ENCODE measurements at places on chromosomes 4 and X. TPM values are rescaled to one million over a fixed set of nuclear protein-coding genes. Genes with fewer than 3 reads are reported as not detected.

PPEF1 gene
- total RNA-seq: 0.62 TPM

- no peak for DNase-seq
- H3K27me3 ChIP-seq: no peaks in the 10 kb centered on the region
- no peak overlapping the region for H3K27ac ChIP-seq
- H3K4me1 ChIP-seq: no peaks in the 10 kb centered on the region
- H3K4me3 ChIP-seq: no peak overlapping the region
Observed at GRCh38 chr4:117588771-117589170, 445.5 kb upstream of the NDST3 start.

GRCh38 chr4:66585767-66586166 lies 915.5 kb upstream of the EPHA5 start:
- H3K4me3 ChIP-seq: no peak overlapping the region
- H3K4me1 ChIP-seq: no peaks in the 10 kb centered on the region
- no peaks in the 10 kb centered on the region for H3K36me3 ChIP-seq
- no peak for DNase-seq
- no peak overlapping the region for H3K27ac ChIP-seq

DNA sequence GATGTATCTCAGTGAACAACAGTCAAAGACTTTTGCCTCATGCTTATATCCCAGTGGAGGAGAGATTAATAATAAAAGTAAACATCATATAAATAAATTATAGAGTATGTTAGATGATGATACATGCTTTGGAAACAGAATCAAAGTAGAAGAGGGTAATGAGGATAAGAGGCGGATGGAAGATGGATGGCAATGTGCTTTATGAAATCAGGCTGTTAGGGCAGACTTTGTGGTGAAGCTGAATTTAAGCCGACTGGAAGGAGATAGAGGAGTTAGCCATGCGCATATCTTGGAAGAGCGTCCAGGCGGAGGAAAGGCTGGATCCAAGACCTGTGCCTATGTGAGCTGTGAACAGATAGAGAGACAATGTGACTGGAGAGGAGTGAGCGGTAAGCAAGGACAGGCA lies 74.9 kb upstream of the GUCY1A1 start:
- H3K4me3 ChIP-seq: no peak overlapping the region
- DNase-seq: no peak
- no peaks in the 10 kb centered on the region for H3K4me1 ChIP-seq
- H3K27ac ChIP-seq: no peak overlapping the region
- no peaks in the 10 kb centered on the region for H3K36me3 ChIP-seq

- no peak within 1 kb of the TSS for H3K27ac ChIP-seq
- H3K4me3 ChIP-seq: no peak within 1 kb of the TSS
- no peaks in the 10 kb centered on the region for H3K27me3 ChIP-seq
- no peak for DNase-seq
Observed at GRCh38 chrX:50470103-50471031, at the start of gene DGKK. DGKK (minus strand) TSS chrX:50470825; CDS start chrX:50470678, 147 bp downstream.

GRCh38 chrX:114675365-114675764 lies 91.5 kb downstream of the HTR2C start:
- H3K4me1 ChIP-seq: no peaks in the 10 kb centered on the region
- H3K27ac ChIP-seq: no peak overlapping the region
- H3K36me3 ChIP-seq: no peaks in the 10 kb centered on the region
- H3K27me3 ChIP-seq: no peaks in the 10 kb centered on the region
- no peak for DNase-seq

- H3K4me1 ChIP-seq: no peaks in the 10 kb centered on the region
- no peak overlapping the region for H3K27ac ChIP-seq
- no peak for DNase-seq
- no peaks in the 10 kb centered on the region for H3K36me3 ChIP-seq
Observed at GRCh38 chr4:3026540-3026939, 47.8 kb downstream of the HTT-AS start.

DNA sequence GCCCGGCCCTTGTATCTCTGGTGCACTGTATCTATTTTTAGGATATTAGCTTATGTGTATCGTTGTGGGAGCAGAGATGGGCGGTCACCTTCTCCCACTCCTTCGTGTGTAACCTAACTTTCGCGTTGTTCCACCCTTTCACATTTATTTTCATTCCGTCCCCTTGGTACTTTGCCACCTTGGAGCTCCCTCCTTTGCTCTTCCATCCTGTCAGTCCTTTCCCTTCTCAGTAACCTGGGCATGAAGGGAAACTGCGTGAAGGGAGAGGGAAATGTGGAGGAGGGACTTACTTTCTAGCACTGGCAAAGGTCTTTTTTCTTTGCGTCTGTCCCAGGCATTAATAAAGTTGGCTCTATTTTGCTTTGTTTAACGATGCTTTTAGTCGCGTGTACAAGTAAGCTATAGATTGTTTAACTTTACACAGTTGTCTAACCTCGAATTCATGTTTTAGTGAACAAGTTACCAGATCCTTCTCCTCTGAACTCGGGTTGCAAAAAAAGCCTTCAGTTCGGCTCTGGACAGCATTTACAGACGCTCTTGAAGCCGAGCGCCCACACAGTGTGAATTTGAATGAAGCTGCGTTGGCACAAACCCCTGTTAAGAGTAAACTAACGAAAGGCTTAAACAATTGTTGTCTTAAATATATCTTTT lies 3.9 kb downstream of the PCDH10 start:
- H3K36me3 ChIP-seq: no peaks in the 10 kb centered on the region
- H3K27me3 ChIP-seq: peaks cover 2% of the 10 kb centered on the region
- no peak for DNase-seq
- H3K27ac ChIP-seq: no peak overlapping the region

- no peak overlapping the region for H3K4me3 ChIP-seq
- no peak overlapping the region for H3K27ac ChIP-seq
- H3K27me3 ChIP-seq: no peaks in the 10 kb centered on the region
- DNase-seq: no peak
- H3K36me3 ChIP-seq: no peaks in the 10 kb centered on the region
Observed at GRCh38 chr4:173243917-173244658, 75.5 kb downstream of the GALNT7 start.

GRCh38 chr4:152773953-152774352 lies 5.6 kb downstream of the TIGD4 start:
- DNase-seq: no peak
- H3K27ac ChIP-seq: no peak overlapping the region
- H3K27me3 ChIP-seq: no peaks in the 10 kb centered on the region

GCNA gene
- total RNA-seq: 2.5 TPM

DNA sequence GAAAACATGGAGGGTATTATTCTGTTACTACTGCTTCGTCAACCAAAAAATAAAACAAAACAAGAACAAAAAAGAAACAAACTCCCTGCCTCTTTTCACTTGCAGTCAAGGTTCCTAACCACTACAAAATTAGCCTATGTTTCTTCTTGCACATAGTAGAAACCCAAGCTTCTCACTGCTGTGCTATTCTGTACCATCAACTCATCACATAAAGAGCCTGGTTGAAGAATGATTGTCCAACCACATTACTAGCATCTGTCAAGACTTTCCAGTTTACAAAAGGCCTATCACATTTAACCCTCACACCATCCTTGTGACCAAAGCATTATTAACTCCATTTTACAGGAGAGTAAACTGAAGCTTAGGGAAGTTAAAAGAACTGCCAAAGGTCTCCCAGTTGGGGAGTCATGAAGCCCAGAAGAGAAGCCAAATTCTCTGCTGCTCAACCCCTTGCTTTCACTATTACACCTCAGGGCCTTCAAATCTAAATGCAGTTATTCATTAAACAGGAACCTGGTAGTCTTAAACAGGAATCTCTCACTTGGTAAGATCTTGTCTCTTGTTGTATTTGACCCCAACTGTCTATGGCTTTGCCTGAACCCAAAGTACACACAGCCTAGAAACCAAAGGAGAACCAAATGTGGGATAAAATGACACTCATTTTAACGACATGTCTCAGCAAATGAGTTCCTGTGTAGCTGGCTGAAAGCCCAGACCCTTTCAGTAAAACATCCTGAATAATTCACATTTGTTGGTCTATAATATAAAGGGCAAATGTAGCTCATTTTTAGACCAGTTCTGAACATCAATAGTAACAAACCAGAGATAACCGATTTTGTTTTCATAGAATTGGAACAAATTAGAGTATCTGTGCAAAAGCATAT lies 8.6 kb downstream of the F9 start:
- no peaks in the 10 kb centered on the region for H3K27me3 ChIP-seq
- no peak overlapping the region for H3K27ac ChIP-seq
- no peaks in the 10 kb centered on the region for H3K4me1 ChIP-seq
- H3K4me3 ChIP-seq: no peak overlapping the region
- no peak for DNase-seq
- no peaks in the 10 kb centered on the region for H3K36me3 ChIP-seq

GRCh38 chr4:165343353-165344191 lies 16.1 kb downstream of the MSMO1 start:
- H3K27me3 ChIP-seq: no peaks in the 10 kb centered on the region
- H3K36me3 ChIP-seq: peaks cover 18% of the 10 kb centered on the region

DNA sequence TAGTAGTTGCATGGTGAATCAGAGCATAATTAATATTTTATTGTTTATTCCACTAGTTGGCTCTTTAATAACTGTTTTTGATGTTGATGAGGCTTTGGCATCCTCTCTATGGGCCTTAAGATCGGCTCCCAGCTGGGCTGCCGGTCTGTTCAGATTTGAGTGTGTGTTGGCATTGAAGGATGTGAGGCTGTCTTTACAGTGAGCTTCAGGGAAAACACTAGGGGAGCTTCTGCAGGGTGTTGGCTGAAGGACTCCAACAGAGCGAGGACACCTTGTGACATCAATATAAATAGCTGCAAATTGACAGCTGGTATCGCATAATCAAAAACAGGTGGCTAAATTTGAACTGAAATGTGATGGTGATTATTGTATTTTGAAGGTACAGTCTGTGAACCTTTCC lies 322.0 kb downstream of the FSTL5 start:
- DNase-seq: no peak
- H3K4me1 ChIP-seq: no peaks in the 10 kb centered on the region
- H3K36me3 ChIP-seq: no peaks in the 10 kb centered on the region
- no peak overlapping the region for H3K27ac ChIP-seq

DNA sequence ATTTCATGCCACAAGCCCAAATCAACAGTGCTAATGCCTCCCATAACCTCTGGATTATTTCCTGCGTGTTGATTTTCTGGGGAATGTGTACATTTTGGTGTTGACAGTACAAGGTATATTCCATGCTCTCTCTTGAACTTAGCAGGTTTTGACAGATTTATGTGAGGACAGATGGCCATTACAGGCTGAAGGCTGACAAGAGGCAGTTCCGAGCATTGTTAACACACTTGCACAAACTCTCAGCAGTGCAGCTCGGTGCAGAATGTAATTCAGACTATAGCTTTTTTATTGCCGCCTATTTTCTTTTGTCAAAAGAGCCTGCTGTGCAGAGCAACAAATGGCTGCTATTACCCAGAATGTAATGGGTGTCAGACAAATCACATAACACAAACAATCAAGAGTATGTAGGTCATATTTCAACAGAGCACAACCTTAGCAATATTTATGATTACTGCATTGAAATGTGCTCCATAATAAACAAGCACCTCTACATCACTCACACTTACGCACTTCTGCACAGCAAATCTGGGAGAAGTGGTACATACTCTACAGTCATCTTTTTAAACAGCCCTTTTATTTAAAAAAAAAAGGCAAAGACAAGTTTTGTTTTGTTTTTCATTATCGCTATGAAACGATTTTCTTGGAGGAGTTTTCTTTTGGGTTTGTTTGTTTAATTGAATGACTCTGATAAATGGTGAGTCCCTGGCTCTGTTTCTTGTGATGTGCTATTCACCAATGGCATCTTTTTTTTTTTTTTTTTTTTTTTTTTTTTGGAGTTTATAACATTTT lies 71.6 kb downstream of the PPARGC1A start:
- no peak overlapping the region for H3K27ac ChIP-seq
- DNase-seq: no peak
- H3K36me3 ChIP-seq: no peaks in the 10 kb centered on the region
- no peaks in the 10 kb centered on the region for H3K4me1 ChIP-seq

DNA sequence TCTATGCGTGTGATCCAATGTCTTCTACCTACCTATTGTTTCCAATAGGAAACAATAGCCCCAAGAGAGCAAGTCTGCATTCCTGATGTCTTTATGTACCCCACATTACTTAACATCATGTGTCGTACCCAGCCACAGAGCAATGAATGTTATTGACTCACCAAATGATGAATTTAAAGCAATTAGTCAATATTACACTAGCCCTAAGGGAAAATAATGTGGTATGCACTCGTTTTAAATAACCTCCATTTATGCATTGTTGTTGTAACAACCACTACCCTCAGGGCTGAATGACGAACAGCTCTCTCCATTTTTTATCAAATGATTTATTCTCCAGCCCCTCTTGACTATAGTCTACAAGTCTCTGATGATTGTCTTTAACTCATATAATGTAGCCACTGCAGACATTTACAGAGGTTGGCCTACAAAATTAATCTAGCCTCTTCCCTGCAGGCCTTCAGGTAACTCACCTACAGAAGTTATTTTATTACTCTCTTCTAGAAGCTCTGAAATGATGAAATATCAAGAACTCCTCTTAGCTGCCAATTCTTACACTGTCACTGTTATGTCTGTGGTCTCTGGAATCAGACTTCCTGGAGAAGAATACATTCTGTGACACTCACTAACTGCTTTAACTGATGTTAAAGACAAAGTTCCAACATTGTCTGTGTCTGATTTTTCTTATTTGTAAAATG lies 601.7 kb upstream of the GRIA3 start:
- no peak for DNase-seq
- H3K4me3 ChIP-seq: no peak overlapping the region
- H3K4me1 ChIP-seq: no peaks in the 10 kb centered on the region
- no peaks in the 10 kb centered on the region for H3K36me3 ChIP-seq

DNA sequence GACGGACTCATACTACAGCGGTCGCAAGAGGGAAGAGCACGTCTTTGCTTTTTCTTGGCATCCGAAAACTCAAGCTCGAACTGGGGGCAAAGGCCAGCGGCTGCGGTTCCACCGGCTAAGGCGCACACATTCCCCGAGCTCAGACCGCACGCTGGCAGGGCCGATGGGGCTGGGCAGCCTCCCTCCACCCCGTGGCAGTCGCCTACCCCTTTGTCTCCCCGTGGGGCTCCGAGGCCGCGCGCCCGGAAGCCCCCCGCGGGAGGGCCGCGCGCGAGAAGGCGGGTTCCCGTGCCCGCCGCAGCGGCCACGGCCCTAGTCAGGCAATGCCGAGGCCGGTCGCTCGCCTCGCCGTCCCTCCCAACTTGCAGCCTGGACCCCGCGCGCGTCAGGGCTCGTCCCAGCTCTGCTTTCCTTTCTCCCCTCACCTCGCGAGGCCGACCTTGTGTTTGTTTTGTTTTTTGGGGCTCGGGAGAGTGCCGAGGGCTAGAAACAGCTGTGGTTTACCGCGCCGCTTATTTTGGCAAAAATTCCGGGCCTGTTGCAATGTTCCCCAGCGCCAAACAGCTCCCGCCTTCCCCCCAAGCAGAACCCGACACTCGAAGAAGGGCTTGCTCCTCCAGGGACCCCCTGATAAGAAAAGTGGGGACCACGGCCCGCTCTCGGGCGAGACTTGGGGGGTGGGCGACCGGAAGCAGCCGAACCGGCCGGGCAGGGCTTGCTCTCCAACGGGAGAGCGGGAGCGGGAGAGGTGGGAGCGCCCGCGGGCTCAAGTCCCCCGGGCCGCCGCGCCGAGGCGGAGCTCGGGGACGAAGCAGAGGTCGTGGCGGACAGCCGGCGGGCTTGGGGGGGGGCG lies 561 bp upstream of the N4BP2 start:
- peak; percentile 32 for DNase-seq
- peak overlapping the region; percentile 91 for H3K27ac ChIP-seq
- peak overlapping the region; percentile 80 for H3K4me3 ChIP-seq

GPRIN3 gene
- 11.2 TPM for total RNA-seq
